ENCODE measurements at places on chromosomes 4 and X. TPM values are rescaled to one million over a fixed set of nuclear protein-coding genes. Genes with fewer than 3 reads are reported as not detected.

GRCh38 chrX:135170877-135171519, at the start of gene CT55:
Gene CT55, minus strand, starts transcription at chrX:135171398. Its CDS starts 227 bp downstream, at chrX:135171171.
- no peak for DNase-seq
- H3K4me1 ChIP-seq = no peaks in the 10 kb centered on the region
- no peaks in the 10 kb centered on the region for H3K36me3 ChIP-seq
- H3K4me3 ChIP-seq = no peak within 1 kb of the TSS

DNA sequence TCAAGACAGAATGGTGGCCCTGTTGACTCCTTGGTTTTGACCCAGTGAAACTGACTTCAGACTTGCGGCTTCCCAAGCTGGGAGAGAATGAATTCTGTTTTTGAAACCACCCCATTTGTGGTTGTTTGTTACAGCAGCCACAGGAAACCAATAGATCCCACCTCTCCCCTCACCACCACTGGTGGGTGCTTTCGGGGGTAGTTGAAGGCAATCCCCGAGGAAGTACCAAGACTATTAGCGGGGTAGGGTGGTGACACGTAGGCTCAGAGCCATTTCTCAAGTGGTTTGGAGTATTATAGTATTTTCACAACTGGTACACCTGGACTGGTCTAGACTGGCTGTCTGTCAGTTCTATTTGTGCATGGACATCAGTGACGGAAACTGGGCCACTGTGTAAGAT, 189.1 kb upstream of the RBPJ start:
- no peak for DNase-seq
- no peak overlapping the region for H3K27ac ChIP-seq
- H3K4me3 ChIP-seq = no peak overlapping the region
- no peaks in the 10 kb centered on the region for H3K4me1 ChIP-seq
- H3K27me3 ChIP-seq = no peaks in the 10 kb centered on the region

DNA sequence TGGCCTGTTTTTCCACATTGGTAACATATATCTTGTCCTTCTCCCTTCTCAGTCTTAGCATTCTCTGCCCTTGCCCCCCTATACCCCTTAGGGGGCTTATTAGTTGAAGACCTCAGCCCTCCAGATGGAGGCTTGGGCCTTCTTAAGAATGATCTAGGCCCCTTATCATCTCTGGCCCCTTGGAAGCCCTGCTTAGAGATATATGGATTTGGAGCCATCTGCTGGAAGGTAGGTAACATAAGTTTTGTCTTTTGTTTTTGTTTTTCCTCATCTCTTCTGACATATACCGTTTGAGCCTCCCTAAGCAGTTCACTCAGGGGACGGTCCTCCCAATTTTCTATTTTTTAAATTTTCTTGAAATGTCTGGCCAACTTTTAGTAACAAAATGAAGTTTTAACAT, 48.3 kb upstream of the NAP1L2 start:
- no peaks in the 10 kb centered on the region for H3K4me1 ChIP-seq
- H3K27ac ChIP-seq = no peak overlapping the region

GRCh38 chr4:96626023-96626422, 786.1 kb downstream of the PDHA2 start:
- H3K27me3 ChIP-seq = no peaks in the 10 kb centered on the region
- no peaks in the 10 kb centered on the region for H3K36me3 ChIP-seq
- no peaks in the 10 kb centered on the region for H3K4me1 ChIP-seq
- DNase-seq = no peak
- no peak overlapping the region for H3K4me3 ChIP-seq
- no peak overlapping the region for H3K27ac ChIP-seq

- no peak overlapping the region for H3K27ac ChIP-seq
- H3K36me3 ChIP-seq = peaks cover 4% of the 10 kb centered on the region
- H3K4me1 ChIP-seq = no peaks in the 10 kb centered on the region
- DNase-seq = no peak
- H3K27me3 ChIP-seq = no peaks in the 10 kb centered on the region
Measured at GRCh38 chr4:185344743-185345538, 50.8 kb downstream of the LRP2BP start.

- H3K27me3 ChIP-seq = no peaks in the 10 kb centered on the region
- H3K27ac ChIP-seq = no peak overlapping the region
- no peak overlapping the region for H3K4me3 ChIP-seq
- no peak for DNase-seq
Measured at GRCh38 chr4:26609391-26609790, 25.5 kb downstream of the TBC1D19 start.

- H3K27me3 ChIP-seq = peaks cover 8% of the 10 kb centered on the region
- H3K4me1 ChIP-seq = peaks cover 16% of the 10 kb centered on the region
- no peak for DNase-seq
- peak overlapping the region; percentile 89 for H3K27ac ChIP-seq
- peak overlapping the region; percentile 55 for H3K4me3 ChIP-seq
- no peaks in the 10 kb centered on the region for H3K36me3 ChIP-seq
Measured at GRCh38 chr4:1171311-1172227, 814 bp downstream of the SPON2 start.

DNA sequence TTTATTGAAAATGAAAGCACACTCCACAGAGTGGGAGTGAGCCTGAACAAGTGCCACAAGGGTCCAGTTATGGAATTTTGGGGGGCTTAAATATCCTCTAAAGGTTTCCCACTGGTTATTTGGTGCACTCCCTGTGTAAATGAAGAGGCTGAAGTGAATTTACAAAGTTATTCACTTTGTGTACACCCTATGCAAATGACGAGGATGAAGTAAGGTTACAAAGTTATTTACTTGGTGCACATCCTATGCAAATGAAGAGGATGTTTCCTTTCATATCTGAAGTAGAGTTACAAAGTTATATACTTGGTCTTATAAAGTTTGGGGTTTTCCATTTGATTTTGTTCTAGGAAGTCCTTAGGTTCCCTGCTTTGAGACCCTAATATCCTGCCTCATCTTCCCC, 13.1 kb downstream of the NLRP2B start:
- no peak for DNase-seq
- no peak overlapping the region for H3K4me3 ChIP-seq
- peaks cover 3% of the 10 kb centered on the region for H3K27me3 ChIP-seq
- no peaks in the 10 kb centered on the region for H3K4me1 ChIP-seq

DNA sequence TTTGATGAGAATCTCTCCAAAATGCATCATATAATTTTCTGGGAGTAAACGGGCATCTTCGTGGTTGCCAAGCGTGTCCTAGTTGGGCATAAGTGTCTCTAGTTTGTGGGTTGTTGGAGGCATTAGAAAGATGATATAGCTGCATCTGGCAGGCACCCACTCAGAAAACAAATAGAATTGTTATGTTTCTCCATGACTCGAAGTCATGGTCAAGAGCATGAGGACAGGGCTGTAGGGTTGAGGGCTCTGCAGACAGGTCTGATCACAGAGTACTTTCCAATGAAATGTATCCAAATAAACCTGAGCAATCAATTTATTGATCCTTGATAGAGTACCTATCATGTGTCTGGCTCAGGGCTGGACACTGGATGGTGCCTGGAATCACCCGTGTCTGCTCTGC, 82.7 kb downstream of the SORCS2 start:
- no peak overlapping the region for H3K4me3 ChIP-seq
- DNase-seq = no peak
- H3K27ac ChIP-seq = no peak overlapping the region
- H3K27me3 ChIP-seq = no peaks in the 10 kb centered on the region

- no peak for DNase-seq
- H3K4me3 ChIP-seq = no peak overlapping the region
Measured at GRCh38 chrX:13110433-13111324, 66.3 kb upstream of the FAM9C start.

DNA sequence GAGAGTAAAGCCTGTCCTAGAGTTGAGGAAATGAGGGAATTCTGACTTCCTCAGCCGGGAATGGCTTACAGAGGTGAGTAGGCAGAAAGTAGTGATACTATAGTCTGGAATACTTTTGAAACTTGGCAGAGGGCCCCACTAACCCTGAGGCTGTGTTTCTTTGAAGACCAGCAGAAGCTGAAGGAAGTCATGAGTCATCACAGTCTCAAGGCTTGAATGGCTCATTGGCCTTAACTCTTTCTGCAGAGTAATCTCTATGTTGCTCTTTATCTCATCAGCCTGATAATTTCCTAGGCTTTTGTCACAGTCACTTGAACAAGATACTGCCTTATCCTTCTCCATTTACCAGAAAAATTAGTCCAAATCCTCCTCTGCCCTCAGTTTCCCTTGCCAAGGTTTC, 80.8 kb downstream of the ANKRD50 start:
- H3K27me3 ChIP-seq = no peaks in the 10 kb centered on the region
- peak; percentile 77 for DNase-seq
- H3K4me1 ChIP-seq = no peaks in the 10 kb centered on the region
- no peak overlapping the region for H3K27ac ChIP-seq
- no peak overlapping the region for H3K4me3 ChIP-seq
- no peaks in the 10 kb centered on the region for H3K36me3 ChIP-seq

GRCh38 chrX:103407776-103408175, 31.4 kb downstream of the BEX3 start:
- peaks cover 55% of the 10 kb centered on the region for H3K27me3 ChIP-seq
- H3K4me3 ChIP-seq = no peak overlapping the region
- no peaks in the 10 kb centered on the region for H3K36me3 ChIP-seq
- no peaks in the 10 kb centered on the region for H3K4me1 ChIP-seq
- H3K27ac ChIP-seq = no peak overlapping the region

- DNase-seq = no peak
Measured at GRCh38 chr4:94413085-94413840, 38.5 kb upstream of the PDLIM5 start.

GRCh38 chr4:100525686-100526085, 7.9 kb upstream of the EMCN start:
- H3K36me3 ChIP-seq = no peaks in the 10 kb centered on the region
- H3K27me3 ChIP-seq = no peaks in the 10 kb centered on the region
- no peak overlapping the region for H3K27ac ChIP-seq
- no peak overlapping the region for H3K4me3 ChIP-seq

DNA sequence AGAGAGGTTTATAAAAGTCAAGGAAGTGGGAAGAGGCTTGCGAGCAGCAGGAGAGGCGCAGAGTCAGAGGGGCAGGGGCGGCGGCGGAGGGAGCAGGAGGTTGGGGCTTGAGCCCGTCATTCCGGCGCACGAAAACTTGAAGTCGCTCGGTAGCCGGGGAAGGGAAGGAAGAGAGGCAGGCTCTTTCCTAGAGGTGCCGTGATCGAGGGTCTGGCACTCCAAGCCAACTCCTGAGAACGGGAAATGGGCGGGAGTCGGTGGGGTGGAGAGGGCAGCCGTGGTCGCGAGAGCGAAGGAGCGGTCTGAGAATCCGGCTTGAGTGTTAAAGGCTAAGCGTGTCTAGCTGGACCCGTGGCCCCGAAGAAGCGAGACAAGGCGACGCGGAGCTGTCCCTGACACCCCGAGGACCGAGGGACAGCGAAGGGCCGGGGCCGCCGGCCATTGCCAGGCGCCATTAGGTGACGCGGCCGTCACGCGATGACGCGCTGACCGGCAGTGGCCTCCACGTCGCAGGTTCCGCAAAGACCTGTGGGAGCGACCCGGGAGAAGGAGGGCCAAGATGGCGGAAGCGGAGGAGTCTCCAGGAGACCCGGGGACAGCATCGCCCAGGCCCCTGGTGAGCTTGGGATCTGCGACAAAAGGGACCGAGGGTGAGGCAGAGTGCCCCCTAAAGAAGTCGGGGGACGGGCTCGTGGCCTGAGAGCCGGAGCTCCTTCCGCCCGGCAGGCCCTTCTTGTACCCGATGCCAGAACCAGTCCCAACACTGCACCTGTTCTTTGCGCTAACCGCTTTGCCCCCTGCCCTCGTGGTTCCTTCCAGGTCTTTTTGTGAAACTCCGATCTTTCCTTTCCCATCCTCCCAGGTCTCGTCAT, at the start of gene YIPF6:
Gene YIPF6 (plus strand): TSS at position 544 of the 872 bp plus-strand sequence. CDS start 16 bp downstream, at position 560.
- peaks cover 5% of the 10 kb centered on the region for H3K4me1 ChIP-seq
- DNase-seq = peak; percentile 66
- H3K36me3 ChIP-seq = no peaks in the 10 kb centered on the region
- H3K4me3 ChIP-seq = peak within 1 kb of the TSS; percentile 67
- peak within 1 kb of the TSS; percentile 93 for H3K27ac ChIP-seq

- no peak for DNase-seq
- H3K4me3 ChIP-seq = no peak overlapping the region
- H3K27me3 ChIP-seq = no peaks in the 10 kb centered on the region
- H3K36me3 ChIP-seq = no peaks in the 10 kb centered on the region
Measured at GRCh38 chr4:105923497-105924238, 28.4 kb downstream of the NPNT start.

- no peaks in the 10 kb centered on the region for H3K36me3 ChIP-seq
- H3K4me1 ChIP-seq = no peaks in the 10 kb centered on the region
- no peak overlapping the region for H3K4me3 ChIP-seq
- H3K27me3 ChIP-seq = no peaks in the 10 kb centered on the region
Measured at GRCh38 chrX:20205927-20206708, 60.6 kb downstream of the RPS6KA3 start.

- no peak for DNase-seq
- H3K4me3 ChIP-seq = no peak overlapping the region
- H3K27me3 ChIP-seq = no peaks in the 10 kb centered on the region
- no peaks in the 10 kb centered on the region for H3K4me1 ChIP-seq
Measured at GRCh38 chr4:109959195-109959594, 46.5 kb downstream of the EGF start.

DNA sequence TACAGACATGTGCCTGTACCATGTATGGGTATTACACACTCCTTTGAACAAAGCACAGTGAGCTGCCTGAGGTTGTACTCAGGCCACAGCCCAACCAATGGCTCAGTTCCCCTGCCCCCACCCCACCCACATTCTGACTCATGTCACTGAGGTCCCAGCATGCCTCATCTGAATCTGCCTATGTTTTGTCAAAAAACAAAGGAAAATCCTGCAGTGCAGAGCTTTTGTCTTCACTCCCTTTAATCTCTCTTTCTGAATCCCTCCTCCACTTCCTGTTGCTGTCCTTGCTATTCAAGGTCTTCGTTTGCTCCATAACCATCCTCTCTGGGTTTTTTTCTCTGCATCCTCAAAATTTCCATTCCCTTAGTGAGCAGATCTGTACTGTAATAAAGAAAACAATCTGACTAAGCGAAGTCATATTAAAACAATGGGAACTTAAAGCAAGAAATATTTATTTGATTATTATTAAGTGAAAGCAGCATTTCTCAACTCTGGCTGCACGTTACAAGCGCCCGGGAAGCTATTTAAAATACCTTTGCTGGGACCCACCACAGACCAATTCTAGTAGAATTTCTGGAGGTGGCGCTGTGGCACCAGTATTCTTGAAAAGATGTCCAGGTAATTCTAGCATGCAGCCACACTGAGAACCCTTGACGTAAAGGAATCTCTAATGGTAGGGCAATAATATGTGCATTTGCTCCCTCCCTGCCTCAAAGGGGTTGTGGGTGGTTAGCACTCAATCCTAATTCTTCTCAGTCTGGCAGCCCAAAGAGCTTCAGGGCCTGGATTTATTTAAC, 8.7 kb downstream of the GUCY2F start:
- H3K4me1 ChIP-seq = no peaks in the 10 kb centered on the region
- H3K27me3 ChIP-seq = peaks cover 88% of the 10 kb centered on the region
- no peak for DNase-seq
- H3K27ac ChIP-seq = no peak overlapping the region
- H3K36me3 ChIP-seq = no peaks in the 10 kb centered on the region
- H3K4me3 ChIP-seq = no peak overlapping the region

DNA sequence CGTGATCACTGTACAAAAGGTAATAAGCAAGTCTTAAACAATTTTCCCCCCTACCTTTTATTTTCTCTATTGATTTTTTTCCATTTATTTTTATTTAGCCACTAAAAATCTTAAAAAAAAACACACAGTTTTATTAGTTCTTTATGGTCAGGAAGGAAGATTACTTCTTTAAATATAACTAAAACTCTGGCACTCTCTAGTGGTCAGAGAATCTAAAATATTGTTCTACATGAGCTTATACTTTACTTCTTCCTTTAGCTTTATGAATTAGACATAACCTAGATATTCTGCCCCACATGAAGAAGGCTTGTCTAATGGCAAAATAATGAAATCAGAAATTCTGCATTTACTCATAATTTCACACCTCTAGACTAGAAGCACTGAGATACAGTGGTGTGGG, 135.2 kb downstream of the PDE5A start:
- H3K4me3 ChIP-seq = no peak overlapping the region
- H3K27me3 ChIP-seq = no peaks in the 10 kb centered on the region
- H3K36me3 ChIP-seq = no peaks in the 10 kb centered on the region
- no peak overlapping the region for H3K27ac ChIP-seq

Gene DRD5
- not detected for total RNA-seq

Gene CTAG1B
- 2.3 TPM for total RNA-seq

Gene MXRA5
- total RNA-seq = 2.9 TPM

Gene SH3RF1
- 20.2 TPM for total RNA-seq

Gene UGT2B17
- total RNA-seq = 0.98 TPM

All from breast epithelium (tissue), 4 donors.